Epithelial cell of proximal tubule (primary cell): ENCODE measurements at places on chromosomes 11 and 22. TPM values are rescaled to one million over a fixed set of nuclear protein-coding genes. Genes with fewer than 3 reads are reported as not detected.

- DNase-seq = no peak
These were observed 39.4 kb downstream of the MICAL2 start for GRCh38 chr11:12149672-12150225.

- DNase-seq = no peak
These were observed 3.4 kb downstream of the KIAA0930 start for GRCh38 chr22:45237065-45237990.

- DNase-seq = no peak
These were observed 28.0 kb downstream of the SHISAL1 start for GRCh38 chr22:44284711-44285110.

SLC22A25 gene
- total RNA-seq = not detected in 2 replicates

TRIM6 gene
- total RNA-seq = 1.4 and 6.3 TPM in 2 replicates

TTC36 gene
- 1.6 TPM in 1 of 2 replicates, not detected in the other for total RNA-seq

DNA sequence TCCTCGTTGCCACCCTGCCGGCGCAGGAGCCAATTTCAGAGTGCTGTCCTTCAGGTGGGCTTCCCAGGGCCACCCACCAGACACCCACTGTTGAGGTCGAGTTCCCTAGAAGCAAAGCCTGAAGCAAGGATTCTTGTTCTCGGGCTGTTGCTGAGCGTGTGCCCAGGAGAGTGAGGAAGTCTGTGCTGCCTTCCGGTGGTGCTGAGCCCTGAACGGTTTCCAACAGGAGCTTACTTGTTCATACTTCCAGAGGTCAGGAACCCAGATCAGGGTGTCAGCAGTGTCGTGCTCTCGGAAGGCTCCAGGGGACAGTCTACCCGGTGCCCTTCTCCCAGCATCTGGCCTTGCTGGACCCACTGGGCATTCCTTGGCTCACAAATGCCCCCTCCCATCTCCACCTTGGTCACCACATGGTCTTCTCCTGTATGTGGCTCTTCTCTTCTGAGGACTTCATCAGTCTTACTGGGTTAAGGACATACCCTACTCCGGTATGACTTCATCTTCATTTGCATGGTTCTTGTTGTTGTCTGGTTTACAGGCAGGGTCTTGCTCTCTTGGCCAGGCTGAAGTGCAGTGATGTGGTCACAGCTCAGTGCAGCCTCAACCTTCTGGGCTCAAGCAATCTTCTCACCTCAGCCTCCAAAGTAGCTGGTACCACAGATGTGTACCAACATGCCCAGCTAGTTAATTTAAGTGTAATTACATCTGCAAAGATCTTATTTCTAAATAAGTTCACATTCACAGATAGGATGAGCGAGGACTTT is 11.2 kb downstream of the SLC25A1 start:
- DNase-seq = no peak

DNA sequence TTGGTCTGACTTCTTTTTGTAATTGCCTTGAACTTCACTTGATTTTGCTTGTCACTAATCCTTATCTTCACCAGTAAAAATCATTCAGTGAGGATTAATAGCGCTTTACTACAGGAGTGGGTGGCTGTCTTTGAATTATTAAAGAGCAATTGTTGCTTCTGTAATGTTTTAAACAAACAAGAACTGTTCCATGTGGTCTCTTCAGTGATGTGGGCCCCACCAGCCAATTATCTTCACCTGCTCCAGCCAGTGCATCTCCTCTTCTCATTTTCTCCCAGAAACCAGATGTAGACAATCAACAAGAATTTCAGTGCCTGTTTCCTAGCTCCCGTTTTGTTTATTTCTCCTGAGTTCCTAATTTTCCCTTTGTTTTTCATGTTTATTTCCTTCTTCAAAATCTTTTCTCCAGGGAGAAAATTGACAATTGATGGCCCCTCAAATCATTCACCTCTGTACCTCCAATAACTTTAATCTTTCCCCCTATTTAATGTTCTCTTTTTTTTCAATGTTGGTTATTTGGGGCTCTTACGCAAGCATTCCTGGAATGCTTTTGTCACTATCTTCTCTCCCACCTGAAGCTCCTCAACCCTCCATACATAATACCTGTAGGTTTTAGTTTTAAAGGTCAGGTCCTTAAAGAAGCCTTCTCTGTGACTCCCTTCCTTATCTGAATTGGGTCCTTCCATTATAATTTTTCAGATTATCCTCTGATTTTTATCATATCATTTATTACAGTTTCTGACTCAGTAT is 115.1 kb downstream of the ARFGAP2 start:
- no peak for DNase-seq

POU2AF3 gene
- 0.69 TPM in 1 of 2 replicates, not detected in the other for total RNA-seq

- no peak for DNase-seq
These were observed 107.0 kb downstream of the FAR1 start for GRCh38 chr11:13775471-13775870.

VWCE gene
- total RNA-seq = 0.65 and 3.5 TPM in 2 replicates

DNA sequence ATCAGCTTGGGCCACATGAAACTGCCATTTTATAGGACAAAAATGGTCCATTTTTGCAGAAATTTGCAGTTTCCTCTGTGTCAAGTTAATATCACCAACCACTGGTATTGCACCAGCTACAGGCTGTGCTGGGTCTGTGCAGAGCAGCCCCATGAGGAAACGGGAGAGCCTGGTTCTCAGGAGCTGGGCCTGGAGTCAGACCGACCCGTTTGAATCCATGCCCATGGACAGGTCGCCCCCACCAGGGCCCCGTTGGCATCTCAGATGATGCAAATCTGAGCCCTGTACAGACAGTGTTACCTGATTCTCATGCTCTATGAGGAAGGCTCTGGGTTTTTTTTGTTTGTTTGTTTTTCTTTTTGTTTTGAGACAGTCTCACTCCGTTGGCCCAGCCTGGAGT is 9.8 kb upstream of the SEC14L6 start:
- DNase-seq = no peak

DNA sequence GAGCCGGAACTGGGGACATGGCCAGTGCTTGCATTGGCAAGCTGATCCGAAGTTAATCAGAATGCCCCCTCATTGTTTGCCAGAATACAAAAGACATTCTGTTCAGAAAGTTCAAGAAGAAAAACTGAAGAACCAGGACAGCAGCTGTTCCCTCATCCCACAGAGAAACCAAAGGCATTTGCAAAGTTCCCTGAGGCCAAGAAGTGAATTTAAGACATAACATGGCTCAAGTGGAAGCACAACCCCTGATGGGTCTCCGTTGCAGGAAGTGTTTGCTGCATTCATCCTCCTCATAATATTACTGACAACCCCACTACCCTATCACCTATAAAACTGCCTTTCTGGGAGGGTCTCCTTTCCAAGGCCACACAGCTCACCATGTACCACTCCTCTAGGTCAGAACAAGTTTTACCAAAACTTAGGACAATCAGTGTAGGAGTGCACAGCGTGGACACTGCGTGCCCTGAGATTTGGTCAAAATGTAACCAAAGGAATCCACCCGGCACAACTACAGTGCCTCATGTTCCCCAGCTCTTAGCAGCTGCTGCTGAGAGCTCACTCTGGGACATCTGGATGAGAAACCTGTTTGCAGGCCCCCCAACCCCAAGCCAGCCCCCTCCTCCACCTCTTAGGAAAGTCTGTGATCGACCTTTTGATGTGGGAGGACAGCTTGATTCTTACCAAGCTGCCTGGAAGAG is 101.6 kb upstream of the AKIP1 start:
- DNase-seq = no peak

- no peak for DNase-seq
These were observed 33.9 kb downstream of the TSPAN4 start for GRCh38 chr11:876545-876944.

- no peak for DNase-seq
These were observed 125.8 kb upstream of the POU2AF2 start for GRCh38 chr11:111119751-111120150.

GTSE1 gene
- total RNA-seq = 18.2 and 35.8 TPM in 2 replicates

- no peak for DNase-seq
These were observed 2.4 kb upstream of the OR4X2 start for GRCh38 chr11:48242501-48242900.

GRCh38 chr11:75078233-75078632 is 18.4 kb downstream of the OR2AT4 start:
- peak; percentile 41 for DNase-seq

DNA sequence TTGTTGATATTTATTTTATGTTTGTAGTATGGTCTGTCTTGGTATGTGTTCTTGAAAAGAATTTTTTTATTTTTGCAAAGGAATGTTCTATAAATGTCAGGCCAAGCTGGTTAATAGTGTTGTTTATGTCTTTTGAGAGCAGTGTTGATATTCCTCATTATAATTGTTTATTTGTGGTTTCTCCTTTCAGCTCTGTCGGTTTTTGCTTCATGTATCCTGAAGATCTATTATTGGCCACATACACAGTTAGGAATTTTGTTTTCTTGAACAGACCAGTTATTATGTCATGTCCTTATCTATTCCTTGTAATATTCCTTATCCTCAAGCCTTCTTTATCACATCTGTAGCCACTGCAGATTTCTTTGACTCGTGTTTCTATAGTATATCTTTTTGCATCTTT is 56.5 kb downstream of the PDHX start:
- DNase-seq = no peak

GRCh38 chr11:62600367-62601121 is 1.1 kb downstream of the MTA2 start:
- no peak for DNase-seq

DNA sequence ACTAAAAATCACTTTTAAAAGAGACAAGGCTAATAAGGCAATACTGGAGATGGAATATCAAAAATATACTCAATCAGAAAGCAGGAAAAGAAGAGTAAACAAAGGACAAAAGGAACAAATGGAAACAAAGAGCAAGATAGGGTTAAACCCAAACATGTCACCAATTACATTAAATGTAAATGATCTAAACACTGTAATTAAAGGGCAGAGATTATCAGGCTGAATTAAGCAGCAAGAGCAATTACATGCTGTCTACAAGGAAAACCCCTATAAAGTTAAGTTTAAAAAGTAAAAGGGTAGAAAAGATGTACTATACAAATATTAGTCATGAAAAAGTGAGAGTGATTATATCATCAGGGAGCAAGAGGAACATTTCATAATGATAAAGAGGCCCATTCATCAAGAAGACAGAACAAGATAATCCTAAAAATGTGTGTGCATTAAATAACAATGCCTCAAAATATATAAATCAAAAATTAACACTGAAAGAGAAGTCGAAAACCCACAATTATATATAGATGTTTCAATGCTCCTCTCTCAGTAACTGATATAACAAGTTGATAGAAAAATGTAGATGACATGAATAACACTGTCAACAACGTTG is 56.8 kb downstream of the ALX4 start:
- no peak for DNase-seq

GRCh38 chr11:77213589-77214428 is 85.8 kb downstream of the MYO7A start:
- DNase-seq = no peak

DNA sequence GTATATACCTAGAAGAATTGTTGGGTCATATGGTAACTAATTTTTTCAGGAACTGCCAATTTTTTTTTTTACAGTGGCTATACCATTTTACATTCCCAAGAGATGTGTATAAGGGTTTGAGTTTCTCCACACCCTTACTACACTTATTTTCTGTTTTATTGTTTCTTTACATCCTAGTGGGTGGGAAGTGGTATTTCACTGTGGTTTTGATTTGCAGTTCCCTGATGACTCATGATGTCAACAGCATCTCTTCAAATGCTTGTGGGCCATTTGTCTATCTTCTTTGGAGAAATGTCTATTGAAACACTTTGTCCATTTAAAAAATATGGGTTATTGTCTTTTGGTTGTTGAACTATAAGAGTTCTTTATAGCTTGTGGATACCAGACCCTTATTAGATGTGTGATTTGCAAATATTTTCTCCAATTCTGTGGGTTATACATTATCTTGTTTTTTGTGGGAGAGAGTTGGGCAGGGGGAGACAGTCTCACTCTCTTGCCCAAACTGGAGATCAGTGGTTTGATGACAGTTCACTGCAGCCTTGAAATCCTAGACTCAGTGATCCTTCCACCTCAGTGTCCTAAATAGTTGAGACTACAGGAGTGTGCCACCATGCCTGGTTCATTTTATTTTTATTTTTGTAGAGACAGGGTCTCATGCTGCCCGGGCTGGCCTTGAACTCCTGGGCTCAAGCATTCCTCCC is 30.3 kb upstream of the PISD start:
- DNase-seq = no peak

DNA sequence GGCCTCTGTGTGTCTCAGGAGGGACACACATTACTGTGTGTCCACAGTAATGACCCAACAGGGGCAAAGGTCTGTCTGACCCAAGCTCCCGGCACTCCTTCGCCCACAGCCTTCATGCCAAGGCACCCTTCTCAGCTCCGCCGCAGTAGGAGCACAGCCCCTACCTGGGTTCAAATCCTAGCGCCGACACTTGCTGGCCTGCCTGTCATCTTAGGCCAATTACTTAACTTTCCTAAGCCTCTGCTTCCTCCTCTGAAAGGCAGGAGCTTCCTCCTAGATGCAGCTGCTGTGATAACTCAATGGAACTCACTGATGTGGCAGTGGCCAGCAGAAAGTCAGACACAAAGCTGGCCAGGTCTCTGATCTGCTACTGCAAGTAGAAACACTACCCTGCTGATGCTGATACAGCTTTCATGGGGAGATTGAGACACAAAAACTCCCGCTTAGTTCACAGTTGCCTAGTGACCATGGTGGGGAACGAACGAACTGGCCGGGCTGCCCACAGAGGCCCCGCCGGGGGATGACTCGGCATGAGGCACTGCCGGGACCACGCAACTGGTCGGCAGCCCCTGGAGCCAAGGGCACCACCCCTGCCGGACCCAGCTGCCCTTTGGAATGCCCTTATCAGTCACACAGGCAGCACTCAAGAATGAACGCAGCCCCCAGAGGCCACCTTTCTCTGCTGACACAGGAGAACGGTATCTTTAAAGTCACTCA is 8.1 kb downstream of the EHD1 start:
- DNase-seq = no peak

PKNOX2 gene
- total RNA-seq = 0.14 TPM in 1 of 2 replicates, not detected in the other

GRCh38 chr22:38086001-38086845 is 2.2 kb upstream of the SLC16A8 start:
- DNase-seq = no peak

TRIM51 gene
- not detected in 2 replicates for total RNA-seq

DNA sequence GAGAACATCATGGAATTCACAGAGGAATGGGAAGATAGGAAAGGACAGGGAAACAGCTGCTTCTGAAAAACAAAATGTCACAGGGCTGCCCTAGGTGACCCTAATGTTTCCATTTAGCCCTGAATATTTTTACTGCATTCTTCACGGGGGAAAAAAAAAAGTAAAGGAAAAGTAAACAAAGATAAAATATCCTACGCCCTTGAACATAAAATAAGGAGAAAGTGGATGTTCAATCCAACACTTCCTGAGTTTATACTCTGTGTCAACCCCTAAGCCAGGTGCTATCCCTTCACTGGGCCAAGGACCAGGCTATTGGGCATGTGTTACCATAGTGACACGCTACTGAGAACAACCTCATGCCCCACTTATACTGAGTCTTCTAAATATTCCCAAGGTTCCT is 84.7 kb downstream of the FAM76B start:
- DNase-seq = no peak

MS4A4A gene
- not detected in 2 replicates for total RNA-seq

GRCh38 chr11:92965196-92965595 is 4.3 kb upstream of the MTNR1B start:
- DNase-seq = no peak

DNA sequence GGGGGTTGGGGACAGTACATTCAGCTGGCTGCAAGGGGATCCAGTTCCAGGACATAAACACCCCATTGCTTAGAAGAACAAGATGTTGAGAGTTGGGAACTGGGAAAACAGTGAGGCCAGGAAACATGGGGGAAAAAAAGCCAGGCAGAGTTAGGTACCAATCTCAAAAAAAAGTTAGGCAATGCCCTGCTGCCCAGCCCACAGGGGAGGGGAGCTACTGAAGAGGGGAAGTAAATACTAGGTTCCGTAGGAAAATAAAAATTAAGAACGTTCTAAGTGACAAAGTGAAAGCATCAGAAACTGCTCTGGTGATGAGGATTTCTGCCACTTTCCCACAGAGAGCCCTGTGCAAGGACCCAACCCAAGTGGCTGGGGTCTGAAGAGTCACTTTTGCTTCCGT is 12.0 kb downstream of the SPTBN2 start:
- DNase-seq = no peak
